ENCODE measurements at places on chromosomes 2 and 18.

DNA sequence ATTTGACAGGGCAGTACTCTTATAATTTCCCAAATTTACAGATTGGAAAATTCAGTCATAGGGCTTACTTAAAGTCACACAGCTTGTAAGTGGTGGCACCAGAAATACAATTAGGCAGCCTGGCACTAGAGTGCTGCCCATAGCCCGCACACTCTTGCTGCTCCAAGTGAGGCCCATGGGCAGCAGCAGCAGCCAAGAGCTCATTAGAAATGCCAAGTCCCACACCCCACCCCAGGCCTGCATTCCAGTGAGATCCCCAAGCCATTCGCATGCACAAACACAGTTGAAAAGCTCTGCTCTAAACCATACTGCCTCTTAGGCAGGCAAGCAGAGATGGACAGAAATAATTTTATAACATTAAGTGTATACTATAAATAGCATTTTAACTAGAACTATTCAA is 379.3 kb upstream of the PKDCC start:
- no peak for DNase-seq

GRCh38 chr2:241356871-241357260 is 781 bp downstream of the FARP2 start:
- no peak for DNase-seq

GRCh38 chr2:229980431-229981184 is 58.3 kb downstream of the FBXO36 start:
- DNase-seq, result no peak

DNA sequence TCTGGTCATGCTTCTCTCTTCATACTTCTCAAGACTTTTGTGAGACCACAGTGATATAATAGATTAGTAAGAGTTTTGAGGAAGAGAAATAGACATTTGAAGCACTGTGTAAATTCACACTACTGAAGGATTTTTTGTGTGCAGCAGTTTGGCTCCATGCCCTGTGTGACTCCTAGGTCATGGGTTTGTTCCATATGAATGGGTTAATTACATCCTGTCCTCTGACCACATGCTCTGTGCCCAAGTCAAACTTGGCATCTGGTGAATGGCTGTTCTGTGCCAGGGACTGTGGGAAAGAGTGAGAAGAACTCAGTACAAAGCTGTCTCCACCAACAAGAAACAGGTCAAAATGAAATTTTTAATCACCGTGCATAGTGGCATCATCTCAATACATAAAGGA is 304.0 kb downstream of the LNPK start:
- DNase-seq, result no peak

GRCh38 chr18:32072321-32072720 is 19.4 kb upstream of the RNF138 start:
- no peak for DNase-seq

GRCh38 chr2:20224164-20224715 is 690 bp downstream of the SDC1 start:
- DNase-seq, result no peak
